NAMALWA (cell line): ENCODE measurements at places on chromosomes 5 and 9.

DNA sequence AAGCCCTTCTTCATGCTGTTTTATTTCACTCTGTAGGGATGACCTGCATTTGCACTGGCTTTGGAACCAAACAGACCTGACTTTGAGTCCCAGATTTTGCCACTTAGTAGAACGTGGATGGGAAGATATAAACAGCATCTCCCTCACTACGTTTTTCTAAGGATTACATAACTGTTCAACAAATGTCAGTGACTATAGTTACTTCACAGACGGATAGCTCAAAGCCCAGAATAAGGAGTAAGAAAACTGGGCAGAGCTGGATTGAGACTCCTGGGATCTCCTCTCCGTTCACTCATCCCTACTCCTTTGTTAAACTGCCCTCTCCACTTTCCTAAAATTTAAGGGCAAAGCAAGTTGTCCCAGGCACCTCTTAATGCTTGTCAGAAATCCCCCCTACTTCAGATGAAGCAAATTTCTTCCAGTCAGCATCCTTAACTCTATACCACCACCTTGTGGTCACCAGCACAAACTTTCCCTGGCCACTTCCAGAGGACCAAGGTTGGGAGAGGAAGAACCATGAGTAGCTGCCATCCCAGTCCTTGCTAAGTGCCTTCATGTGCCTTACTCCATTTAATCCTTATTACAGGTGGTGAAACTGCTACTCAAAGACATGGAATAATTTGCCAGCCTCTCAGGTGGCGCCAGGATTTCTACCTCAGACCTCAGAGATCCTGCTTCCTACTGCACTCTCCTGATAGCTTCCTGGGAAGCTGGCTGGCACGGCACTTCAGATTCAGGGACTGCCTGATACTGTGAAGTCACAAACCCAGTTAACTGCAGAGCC, 38.4 kb downstream of the EGR1 start:
- DNase-seq, result peak; percentile 73

- no peak for DNase-seq
These were observed 16.8 kb downstream of the SEMA5A start for GRCh38 chr5:9529041-9529480.

DNA sequence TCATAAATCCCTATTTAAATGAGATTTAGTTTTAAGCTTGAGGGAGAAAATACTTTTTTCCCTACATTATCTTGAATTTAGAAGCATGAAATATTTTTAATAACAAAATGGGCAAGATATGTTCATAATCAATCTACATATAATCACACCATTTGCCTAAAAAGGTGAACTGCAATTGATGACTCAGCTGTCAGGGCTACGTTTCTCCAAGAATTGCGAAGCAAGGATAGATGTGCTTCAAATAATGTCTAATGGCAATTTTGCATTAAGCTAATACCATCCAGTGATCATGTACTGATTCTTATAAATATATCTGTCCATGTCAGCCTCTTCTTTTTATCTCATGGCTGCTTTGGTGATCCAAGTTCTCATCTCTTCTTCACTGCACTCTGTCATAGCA, 404.4 kb downstream of the MAN2A1 start:
- DNase-seq, result no peak

DNA sequence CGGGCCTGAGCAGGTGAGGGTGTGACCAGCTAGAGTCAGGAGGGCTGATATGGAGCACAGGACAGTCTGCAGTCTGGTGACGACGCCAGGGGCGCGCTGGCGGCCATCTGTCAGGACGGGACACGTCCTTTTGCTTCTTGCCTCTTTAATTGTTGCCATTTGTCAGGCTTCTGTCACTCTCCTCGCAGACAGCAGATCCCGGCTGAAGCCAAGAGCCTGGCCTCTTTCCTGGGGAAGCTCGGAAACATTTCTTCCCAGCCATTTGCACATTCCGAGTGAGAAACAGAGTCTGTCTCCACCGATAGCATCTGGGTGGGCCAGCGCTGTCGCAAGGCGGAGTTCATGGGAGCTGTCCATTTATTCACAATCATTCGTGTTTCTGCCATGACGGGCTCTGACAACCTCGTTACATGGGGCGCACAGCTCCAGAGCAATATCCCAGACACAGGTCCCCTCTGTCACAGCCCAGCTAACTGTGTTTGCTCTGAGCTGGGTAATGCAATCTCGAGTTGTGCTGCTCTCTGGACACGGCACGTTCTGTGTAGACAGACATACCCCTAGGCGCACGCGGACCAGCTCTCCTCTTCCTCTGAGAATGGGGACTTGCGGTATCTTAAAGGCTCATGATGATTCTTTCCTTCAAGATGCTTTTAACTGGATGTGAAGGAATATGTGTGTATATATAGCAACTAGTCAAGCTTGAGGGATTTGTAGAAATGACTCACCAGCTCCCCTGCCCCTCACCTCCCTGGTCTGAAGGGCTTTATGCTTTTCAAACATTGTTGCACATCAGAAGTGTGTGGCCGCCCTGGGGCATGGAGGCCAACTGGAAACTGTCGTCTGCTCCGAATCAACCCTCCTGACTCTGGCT, 105.3 kb upstream of the FCN2 start:
- no peak for DNase-seq

GRCh38 chr5:114319821-114320220, 42.0 kb upstream of the KCNN2 start:
- DNase-seq, result no peak

GRCh38 chr9:81833563-81834345, 94.5 kb upstream of the SPATA31D4 start:
- DNase-seq, result no peak

DNA sequence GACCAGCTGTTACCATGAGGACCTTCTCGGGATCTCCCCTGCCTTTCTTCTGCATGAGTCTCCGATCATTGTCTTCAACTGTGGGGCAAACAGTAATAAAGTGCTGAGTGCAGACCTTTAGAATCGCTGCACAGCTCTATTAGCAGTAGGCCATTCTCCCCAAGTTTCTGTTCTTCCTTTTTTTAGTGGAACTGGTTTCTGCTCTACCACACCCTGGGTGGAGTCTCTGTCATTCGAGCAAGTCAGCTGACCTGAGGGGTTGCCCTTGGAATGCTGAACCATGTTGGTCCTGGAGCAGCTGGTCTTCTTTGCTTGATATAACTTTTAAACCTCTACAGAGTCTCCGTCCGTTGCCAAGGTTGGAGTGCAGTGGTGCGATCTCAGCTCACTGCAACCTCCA, 33.4 kb upstream of the GNPDA1 start:
- no peak for DNase-seq

DNA sequence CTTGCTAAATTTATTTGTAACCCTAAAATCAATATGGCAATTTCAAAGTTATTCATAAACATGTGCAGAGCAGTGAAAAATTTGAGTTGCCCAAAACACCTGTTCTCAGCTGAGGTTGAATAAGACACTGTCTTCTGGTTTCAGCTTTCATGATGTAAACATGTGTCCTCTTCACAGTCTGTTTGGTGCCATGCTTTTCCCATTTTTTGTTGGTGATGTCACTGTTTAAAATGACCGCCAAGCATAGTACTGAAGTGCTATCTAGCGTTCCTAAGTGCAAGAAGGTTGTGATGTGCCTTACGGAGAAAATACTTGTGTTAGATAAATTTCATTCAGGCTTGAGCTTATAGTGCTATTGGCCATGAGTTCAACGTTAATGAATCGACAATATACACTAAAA, 580.8 kb downstream of the ACTL7B start:
- DNase-seq, result no peak

- no peak for DNase-seq
These were observed 52.6 kb upstream of the ITGA1 start for GRCh38 chr5:52735139-52735538.

DNA sequence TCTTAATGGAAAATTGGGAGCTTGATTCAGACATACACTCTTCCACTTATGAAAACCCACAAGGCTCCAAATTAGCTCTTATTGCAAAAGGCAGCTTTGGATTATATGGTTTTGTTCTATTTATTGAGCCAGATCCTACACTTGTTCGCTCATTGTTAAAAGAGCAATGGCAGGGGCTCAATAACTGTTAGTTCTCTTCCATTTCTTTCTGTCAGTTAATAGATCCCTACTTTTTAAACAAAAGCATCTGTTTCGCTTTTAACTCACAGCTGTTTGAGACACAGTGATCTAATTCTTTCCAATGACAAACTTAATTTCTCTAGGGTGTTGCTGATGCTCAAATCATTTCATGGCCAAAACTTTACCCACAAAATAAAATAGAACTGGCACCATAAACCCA, 11.7 kb downstream of the C5 start:
- DNase-seq, result no peak

DNA sequence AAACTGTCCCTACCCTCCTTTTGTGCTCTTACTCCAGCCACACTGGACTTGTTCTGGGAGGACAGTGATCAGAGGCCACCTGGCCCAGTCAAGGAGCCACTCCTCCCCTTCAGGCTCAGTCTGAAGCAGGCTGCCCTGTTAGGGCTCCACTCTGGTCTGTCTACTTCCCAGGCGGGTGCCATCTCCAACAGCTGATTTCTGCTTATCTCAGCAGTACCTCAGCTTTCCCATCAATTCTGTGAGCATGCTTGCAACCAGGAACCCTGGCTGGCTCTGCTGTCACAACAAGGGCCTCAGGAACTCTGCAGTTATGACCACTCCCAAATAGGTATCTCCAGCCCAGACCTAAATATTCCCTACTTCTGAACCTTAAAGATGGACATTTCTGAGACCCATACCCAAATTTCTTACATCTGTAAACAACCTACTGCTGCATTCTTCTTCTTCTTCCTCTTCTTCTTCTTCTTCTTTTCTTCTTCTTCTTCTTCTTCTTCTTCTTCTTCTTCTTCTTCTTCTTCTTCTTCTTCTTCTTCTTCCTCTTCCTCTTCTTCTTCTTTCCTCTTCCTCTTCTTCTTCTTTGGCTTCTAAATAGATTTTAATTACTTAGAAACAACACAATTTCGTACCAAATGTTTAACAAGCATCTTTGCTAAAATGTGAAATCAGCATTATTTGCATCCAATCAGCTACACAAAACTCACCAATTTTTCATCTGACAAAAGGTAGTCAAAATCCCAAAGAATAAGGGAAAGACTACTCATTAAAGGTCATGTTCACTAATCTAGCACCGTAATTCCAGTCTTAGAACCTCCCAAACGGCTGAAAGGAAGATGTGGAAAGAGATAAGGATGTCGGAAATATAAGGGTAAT, 13.6 kb upstream of the SLC22A4 start:
- DNase-seq, result no peak

- no peak for DNase-seq
These were observed 51.0 kb upstream of the DPYSL3 start for GRCh38 chr5:147560718-147561331.

GRCh38 chr5:125883223-125883622, 540.0 kb upstream of the GRAMD2B start:
- DNase-seq, result no peak

DNA sequence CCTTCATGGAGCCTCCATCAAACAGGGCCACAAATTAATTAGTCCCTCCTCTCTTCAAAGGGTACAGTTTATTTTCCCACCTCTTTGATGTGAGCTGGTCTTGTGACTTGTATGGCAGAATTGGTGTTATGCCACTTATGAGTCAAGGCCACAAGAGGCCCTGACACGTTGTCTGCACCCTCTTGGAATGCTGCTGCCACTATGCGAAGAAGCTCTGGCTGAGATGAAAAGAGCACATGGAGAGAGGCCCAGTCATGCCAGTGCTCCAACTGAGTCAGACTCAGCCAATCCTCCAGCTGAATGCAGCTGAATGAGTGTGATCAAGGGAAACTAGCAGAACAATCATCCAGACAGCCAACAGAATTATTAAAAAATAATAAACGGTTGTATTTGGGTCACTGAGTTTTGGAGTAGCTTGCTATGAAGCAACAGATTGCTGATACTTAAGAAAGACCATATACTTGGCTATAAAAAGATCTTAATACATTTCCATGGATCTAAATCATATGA, 128.3 kb downstream of the MARCHF11 start:
- DNase-seq, result no peak

DNA sequence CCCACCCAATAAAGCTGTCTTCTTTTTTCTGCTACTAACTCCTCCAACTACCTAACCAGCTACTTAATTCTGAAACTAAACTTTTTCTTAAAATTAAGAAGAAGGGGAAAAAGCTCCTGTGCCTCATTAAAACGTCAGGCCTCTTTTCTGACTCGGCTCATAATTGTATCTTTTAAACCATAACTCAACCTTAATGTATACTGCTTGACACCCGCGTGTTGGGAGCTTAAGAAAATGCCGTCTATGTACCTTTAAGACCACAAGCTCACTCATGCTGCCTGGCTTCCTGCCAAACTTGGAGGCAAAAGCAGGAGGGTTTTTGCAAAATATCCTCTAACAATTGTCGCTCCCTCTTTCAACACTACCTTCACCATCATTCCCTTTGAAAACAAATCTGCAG, 5.0 kb downstream of the EBF1 start:
- peak; percentile 96 for DNase-seq

DNA sequence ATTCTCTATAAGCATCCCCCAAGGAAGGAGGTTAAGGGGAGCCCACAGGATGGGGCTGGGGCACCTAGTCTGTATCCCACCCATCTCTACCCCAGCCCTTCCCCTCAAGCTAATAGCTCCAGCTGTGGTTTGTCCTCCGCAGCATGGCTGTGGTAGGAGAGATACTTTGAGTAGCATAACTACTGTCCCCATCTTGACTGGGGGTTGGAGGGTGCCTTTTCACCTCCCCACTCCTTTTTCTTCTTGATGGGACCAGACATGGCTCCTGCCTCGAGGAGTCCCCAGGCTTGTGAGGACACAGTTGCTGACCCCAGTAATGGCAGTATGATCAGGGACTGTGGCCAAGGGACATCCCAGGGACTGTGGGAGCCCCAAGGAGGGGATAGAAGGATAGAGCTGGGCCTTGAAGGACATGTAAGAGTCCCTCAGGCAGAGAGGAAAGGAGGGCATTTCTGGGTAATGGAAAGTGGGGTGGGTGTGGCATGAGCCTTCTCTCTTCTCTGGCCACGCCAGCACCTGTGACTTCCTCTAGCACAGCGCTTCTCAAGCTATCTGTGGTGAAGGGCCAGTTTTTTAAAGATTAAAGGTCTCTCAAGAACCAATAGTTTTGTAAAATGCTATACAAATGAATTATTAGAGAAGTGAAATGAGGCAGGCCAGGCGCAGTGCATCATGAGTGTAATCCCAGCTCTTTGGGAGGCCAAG, 14.0 kb downstream of the OLFML2A start:
- DNase-seq, result no peak

GRCh38 chr9:104091708-104092107, 2.4 kb upstream of the SMC2 start:
- DNase-seq, result peak; percentile 71

GRCh38 chr5:180433032-180433422, 61.2 kb upstream of the CNOT6 start:
- DNase-seq, result no peak

- no peak for DNase-seq
These were observed 290.1 kb upstream of the MPDZ start for GRCh38 chr9:13569602-13570067.

DNA sequence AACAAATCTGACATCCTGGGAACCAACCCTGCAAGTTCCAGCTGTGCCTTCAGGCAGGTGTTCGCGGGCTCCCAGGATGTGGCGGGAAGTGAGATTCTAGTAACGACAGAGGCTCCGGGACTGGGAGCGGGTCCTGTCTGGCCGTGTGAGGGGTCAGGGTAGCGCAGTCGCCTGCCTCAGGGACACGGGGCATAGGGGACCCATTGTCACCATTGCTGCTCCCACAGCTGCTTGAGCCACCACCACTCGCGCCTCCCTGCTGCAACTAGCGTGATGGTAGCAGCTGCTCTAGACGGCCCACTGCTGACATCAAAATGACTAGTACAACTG, 468.5 kb downstream of the CDH9 start:
- DNase-seq, result no peak

GRCh38 chr5:180379355-180380070, 26.4 kb upstream of the GFPT2 start:
- DNase-seq, result no peak

GRCh38 chr9:127183814-127184582, 61.6 kb upstream of the ANGPTL2 start:
- DNase-seq, result no peak
